NCI-H1092 treated with DMSO at 0.1 percent for 48 hours (cell line): ENCODE measurements at places on chromosomes 11 and 22.

GRCh38 chr11:12248330-12248729 lies 129.0 kb upstream of the PARVA start:
- peak; percentile 94 for DNase-seq

DNA sequence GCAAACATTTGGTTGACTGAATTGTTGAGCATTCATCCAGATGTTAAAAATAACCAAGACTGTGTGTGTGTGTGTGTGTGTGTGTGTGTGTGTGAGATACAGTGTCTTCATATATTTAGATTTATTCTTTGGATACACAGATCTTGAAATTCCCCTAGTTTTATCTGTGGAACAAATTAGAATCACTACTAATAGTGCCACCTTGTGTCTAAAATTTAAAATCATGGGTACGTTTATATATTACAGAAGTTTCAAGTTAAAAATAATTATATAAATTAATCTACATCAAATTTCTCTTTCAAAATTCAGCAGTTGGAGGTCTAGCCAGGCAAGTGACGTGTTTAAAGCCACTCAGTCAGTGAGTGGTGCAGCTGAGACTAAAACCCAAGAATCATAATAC lies 1566.2 kb upstream of the TENM4 start:
- peak; percentile 9 for DNase-seq

DNA sequence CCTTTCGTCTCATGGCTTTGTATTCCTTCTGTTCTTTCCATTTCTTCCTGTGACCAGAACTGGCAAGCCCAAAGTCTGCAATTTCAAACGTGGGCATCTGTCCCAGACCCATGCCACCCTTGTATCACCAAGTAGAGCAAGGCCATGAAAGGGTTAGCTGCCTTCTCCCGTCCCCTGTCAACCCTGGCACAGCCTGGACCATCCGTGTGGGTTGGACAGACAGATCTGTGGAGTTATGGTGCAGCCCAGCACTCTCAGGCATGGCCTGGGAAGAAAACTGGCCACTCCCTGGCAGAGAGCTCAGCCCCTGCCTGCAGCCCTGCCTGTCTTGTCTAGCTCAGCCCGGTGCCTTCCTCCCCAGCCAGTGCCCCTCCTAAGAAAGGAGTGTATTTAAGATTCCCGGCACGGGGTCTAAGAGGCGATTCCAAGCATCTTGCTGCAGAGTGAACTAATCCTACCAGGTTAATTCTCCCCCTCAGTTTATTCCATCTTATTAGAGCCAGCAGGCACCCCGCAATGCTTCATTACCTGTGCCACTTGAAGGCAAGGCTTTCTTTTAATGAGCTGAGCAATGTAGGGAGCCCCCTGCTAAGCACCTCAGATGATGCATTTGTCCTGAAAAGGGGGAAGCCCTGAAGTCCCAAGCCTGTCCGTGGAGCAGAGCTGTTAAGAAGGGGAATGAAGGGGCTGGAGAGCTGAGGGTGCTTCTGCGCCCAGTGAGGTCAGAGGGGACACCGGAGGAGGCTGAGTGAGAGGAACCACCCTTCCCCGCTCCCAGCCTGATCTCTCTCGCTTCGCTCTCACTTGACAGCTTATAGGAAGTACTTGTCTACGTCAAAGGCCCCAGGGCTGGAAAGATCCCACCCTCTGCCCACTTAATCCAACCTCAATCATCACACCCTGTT lies 130.6 kb downstream of the SPATA19 start:
- no peak for DNase-seq

GRCh38 chr22:37627545-37627944 lies 11.9 kb upstream of the SH3BP1 start:
- no peak for DNase-seq

GRCh38 chr11:33761471-33761870 lies 12.8 kb downstream of the FBXO3 start:
- no peak for DNase-seq

GRCh38 chr11:128956401-128957201 lies 13.9 kb upstream of the TP53AIP1 start:
- DNase-seq = peak; percentile 83

- no peak for DNase-seq
Observed at GRCh38 chr22:26923531-26923930, 266.1 kb downstream of the MIAT start.

- DNase-seq = no peak
Observed at GRCh38 chr11:70504246-70505020, 106.1 kb downstream of the CTTN start.

- no peak for DNase-seq
Observed at GRCh38 chr11:24060125-24060524, 436.7 kb upstream of the LUZP2 start.

GRCh38 chr11:71456294-71456693 lies 3.3 kb downstream of the NADSYN1 start:
- DNase-seq = no peak

- DNase-seq = no peak
Observed at GRCh38 chr22:19961868-19962245, 20.2 kb upstream of the TXNRD2 start.

- DNase-seq = no peak
Observed at GRCh38 chr11:64247729-64248531, 1.2 kb upstream of the PPP1R14B start.

DNA sequence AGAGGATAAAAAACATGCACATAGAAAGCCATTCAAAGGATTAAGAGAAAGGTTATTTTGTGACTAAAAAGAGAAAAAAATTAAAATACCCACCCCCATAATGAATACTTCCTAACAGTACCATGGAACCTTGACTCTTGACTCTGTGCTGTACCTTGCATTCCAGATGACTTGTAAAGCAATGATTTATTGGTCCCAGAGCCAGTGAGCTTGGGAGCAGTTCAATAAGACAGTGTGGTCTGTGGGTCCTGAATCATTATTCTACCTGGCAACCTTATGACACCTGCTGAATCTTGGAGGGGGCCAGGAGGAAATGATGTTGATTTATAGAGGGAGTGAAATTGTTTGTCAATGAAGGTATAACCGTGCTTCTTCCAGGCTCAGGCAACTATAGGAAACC lies 34.2 kb upstream of the PAX6 start:
- DNase-seq = no peak

GRCh38 chr11:117925198-117925925 lies 3.8 kb downstream of the TMPRSS13 start:
- DNase-seq = peak; percentile 70
